Inflammatory macrophage treated with lipopolysaccharide for 1 hour (primary cell): ENCODE measurements at places on chromosomes 11 and 22.

GRCh38 chr11:6962673-6963072, 36.4 kb downstream of the ZNF215 start:
- no peak for DNase-seq

DNA sequence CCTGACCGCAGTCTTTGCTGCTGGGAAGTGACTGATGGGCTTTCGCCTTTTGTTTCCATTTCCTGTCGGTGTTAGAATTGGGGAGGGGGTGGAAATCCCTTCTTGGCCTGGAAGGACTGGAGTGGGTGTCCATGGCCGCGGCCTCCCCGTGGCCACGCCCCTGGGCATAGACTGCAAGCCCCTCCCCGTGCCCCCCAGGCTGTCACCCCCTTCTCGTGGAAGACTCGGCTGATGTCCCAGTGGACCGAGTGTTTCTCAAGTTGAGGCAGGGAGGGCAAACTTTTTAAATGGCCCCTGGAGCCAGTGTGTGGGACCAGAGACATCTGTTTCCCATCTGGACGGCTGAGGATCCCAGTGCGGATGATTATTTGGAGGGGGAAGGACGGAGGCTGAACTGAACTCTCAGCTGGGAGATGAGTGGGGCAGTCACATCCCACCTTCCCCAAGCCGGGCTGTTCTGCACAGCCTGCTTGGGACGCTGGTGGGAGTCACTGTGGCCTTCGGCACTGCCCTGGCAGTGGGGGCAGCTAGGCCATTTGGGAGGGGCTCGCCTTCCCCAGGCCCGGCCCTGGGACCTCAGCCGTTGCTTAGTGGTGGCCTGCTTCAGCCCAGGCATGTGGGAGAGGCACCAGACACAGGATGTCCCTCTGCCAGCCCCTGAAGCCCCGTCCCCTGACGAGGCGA, 1.6 kb downstream of the CD81 start:
- DNase-seq = no peak

DNA sequence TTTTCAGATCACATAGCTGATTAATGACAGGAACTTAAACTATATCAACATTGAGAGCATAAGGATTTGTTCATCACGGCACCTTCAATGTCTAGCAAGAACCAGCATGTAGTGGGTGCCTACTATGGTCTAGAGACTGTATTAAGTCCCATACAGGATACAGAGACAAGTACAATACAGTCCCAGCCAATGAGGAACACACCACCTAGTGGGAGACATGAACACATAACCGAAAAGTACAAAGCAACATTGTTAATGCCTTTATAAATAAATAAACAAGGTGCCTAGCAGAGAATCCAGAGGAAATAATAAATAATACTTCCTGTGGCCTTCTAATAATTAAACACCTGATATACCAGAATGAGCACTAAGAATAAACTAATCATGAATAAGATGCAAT, 87.7 kb upstream of the OPCML start:
- no peak for DNase-seq

GRCh38 chr11:68303083-68303482, 9.3 kb upstream of the LRP5 start:
- DNase-seq = peak; percentile 56

DNA sequence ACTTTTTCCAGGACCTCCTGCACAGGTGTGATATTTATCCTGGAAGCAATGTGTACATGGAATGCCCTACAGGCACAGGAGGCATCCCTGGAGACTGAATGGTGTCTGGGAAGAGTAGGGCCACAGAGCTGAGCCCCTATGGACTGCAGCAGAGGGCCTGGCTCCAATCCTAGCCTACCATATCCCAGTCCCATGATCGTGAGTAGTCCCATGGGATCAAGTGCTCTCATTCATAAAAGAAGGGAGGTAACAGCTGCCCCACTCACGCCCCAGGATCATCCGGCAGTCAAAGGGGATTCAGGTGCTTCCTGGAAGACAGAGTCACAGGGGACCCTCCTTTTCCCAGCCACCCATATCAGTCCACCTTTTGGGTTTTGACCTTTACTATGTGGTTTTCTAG, 24.0 kb downstream of the ANKK1 start:
- DNase-seq = no peak

GRCh38 chr22:22924369-22925145, 36.9 kb downstream of the IGLL5 start:
- no peak for DNase-seq

DNA sequence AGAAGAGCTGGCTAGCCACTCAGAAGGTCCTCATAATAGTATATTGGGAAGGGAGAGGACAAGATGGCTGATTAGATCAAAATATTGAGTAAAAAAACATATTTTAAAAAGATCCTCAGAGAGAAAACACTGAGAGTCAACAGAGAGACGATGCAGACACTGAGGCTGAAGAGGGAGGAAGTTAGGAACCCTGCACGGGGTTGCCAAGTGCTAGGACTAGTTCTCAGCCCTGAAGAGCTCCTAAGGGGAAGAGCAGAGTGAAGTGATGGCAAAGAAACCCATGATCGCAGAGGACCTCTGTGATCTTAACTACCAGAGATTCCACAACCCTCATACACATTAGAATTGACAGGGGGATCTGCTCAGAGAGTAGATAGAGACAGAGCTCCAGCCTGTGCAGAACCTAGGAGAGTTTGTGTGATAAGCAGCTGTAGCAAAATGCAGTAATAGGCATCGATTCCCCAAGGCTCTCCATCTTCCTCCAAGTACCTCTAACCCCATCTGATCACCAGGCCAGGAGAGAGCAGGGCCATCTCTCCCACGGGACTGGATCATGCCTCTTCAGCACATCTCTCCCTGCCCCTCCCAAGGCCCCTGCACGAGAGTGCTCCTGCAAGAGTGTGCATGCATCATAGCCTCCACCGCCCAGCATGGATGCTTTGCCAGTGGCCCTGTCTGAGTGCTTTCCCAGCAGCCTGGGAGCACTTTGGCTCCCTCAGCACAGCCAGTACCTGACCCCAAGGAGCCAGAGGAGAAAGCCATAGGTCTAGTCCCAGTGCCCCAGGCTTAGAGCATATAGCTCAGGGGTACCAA, 41.2 kb upstream of the ARL14EP start:
- DNase-seq = no peak
